ENCODE measurements at places on chromosomes 6 and 20.

DNA sequence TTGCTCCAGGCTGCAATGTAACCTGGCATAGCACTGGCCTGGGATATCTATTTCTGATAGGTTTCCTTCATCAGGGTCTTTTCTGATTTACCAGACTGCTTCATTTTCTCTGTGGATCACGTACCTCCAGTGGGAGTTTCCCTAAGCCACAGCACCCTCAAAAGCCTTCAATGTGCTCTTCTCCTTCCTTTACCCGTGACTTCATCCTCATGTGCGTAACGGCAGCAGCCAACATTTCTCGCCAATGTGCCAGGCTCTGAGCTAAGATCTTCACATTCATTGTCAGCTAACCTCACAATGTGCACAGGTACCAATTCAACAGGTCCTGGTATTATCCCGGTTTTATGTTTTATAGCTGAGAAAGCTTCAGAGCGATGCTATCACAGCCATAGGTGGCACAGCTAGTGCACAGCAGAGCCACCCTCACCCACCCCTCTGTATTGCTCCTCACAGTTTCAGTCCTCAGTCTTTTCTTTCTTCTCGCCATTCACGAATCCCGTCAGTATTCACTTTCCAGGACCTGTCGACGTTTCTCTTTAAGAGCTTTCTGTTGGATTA is 58.2 kb downstream of the TNFAIP3 start:
- DNase-seq: no peak

- DNase-seq: peak; percentile 70
Observed at GRCh38 chr6:40349123-40349900, 237.9 kb downstream of the LRFN2 start.

DNA sequence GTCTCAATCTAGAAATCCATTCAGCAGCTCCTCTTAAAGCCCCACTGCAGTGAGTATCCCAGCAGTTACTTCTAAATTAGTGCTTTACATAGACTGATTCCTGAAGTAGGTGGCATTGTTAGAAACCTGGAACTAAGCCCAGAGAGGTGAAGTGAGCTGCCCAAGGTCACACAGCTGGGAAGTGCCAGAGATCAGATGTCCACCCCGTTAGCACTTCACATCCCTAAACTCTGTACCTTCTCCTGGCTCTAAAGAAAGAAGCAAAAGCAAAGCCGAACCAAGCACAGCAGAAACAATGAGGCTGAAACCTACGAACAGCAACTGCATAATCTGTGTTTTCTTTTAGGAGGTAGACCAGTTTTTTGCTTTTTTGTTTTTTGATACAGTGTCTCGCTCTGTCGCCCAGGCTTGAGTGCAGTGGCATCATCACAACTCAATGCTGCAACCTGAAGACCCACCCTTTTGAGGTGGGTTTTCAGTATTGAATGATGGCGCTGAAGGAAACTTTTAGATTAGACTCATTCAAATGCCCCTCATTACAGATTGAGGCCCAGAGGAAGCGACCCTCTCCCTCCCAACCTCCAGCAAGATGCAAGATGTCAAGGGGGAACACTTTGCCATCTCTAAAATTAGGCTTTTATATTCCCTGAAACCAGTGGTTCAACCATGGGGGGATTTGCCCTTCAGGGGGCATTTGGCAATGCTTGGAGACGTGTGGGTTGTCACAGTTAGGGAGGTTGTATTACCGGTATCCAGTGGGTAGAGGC is 3.2 kb upstream of the ZMYND8 start:
- no peak for DNase-seq

DNA sequence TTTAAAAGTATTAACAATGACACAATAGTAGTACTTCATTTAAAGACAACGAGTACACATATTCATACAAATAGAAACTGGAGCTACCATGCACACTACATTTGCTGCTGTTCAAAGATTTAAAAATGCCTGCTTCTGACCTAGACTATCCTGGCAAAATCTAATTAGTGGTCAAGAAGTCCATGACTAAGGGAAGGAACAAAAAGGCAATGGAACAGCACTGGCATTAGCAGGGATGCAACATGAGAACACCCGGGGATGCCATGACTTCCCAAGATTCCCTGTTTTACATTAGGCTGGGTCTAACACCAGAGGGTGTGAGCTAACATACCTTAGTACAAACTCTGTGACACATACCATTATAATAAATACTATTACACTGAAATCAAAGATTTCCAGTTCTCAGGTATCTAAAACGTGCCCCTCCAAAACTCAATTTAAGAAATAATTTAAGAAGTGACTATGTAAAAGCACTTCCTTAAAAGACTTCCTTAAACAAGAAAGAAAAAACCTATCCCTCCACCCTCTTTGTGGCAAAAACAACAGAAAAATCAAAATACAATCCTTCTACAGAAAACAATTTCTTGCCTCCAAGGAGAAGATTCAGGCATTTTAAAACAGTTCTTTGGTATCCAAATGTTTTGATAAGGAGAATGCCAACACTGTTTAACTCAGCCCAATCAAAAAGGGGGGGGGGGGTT is 25.5 kb downstream of the CHD6 start:
- no peak for DNase-seq

GRCh38 chr6:51892750-51893149 is 194.7 kb downstream of the PKHD1 start:
- no peak for DNase-seq

DNA sequence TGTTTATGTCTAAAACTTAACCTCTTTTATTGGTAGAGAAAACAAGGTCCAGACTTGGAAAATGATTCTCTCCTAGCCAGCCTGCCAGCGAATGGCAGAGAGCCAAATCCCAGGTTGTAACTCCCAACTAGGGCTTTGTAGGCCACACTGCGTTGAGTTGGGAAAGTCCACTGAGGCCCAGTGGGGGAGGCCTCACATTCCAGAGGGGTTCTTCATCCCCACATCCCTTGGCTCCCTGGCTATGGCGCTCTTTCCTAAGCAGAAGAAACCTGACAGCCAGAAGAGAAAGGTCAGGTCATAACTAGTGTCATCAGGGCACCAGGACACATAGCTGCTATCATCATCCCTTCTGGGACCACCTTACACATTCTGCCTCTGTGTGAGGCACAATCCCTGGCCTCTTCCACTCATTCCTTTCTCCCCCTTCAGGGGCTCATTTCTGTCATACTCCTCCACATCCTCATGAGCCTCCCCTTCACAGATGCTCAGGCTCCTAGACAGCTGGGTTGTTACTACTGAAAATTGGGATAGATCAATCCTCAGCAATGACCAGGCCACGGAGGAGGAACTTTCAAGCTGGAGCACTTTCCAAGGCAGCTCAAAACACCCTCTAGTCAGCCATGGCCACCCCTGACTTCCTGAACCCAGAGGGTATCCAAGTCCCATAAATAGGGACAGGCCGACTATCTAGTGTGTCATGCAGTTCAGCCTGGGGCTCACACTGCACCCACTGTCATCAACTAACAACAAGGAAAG is 48.6 kb downstream of the TCP11 start:
- peak; percentile 86 for DNase-seq

GRCh38 chr6:108559884-108560462 is 744 bp upstream of the FOXO3 start:
- DNase-seq: peak; percentile 90

GRCh38 chr20:4320291-4320690 is 304.9 kb upstream of the RNF24 start:
- DNase-seq: no peak

DNA sequence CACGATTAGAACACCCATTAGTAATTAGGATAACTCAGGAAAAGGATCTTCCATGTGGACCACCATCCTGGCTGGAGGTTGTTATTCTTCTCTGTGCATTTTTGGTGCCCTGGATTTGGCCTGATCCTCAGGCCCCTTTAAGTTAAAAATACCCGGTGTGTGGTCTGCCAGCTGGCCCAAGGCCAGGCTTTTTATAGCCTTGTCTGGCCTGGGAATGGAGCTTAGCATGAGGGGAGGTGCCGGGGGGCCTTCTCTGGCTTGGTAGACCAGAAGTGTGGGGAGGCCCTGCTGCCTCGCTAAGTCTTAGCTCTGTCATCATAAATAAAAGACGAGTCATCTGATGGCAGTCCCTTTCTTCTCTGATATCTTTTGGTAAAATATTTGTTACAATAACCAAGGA is 71.4 kb downstream of the ARID1B start:
- peak; percentile 79 for DNase-seq

DNA sequence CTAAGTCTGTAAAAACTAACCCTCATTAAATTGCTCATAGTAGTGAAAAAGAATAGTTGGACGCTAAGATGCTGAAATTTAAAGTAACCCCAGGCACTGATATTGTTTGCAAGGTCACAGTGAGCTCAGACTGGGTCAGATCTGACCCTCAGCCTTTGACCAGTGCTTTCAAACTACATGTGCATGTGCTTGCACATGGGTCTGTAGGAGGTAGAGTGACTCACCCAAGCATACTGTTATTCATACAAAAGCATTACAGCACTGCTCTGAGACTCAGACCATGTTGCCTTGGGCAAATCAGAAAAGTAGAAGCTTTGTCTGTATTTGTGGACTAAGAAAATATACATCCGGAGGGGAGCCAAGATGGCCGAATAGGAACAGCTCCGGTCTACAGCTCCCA is 326.4 kb upstream of the MARCKS start:
- DNase-seq: peak; percentile 69

- DNase-seq: peak; percentile 21
Observed at GRCh38 chr6:170553534-170554012, 466 bp upstream of the PSMB1 start.

DNA sequence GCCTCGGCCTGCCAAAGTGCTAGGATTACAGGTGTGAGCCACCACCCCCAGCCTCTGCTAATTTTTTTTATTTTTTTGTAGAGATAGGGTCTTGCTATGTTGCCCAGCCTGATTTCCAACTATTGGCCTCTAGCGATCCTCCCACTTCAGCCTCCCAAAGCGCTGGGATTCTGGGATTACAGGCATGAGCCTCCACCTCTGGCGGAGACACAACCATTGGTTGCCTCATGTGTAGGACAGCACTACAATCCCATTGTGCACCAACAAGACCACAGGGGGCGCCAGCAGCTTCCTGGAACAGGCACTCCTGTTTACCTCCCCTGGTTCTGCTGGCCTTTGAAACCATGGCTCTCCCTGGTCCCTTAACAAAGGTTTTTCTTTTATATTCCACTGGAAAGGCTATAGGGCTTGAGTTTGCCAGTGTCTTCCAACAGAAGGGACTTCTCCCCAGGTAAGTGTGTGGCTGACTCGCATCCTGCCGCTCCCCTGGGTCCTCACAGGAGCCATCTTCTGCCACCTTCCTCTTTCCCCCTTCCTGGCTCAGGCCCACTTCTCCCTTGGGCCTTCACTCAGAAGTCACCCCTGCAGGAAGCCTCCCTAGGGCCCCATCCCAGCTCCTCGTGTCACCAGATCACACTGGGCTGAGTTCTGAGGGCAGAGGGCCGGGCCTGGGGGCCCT is 39.2 kb upstream of the TLDC2 start:
- peak; percentile 64 for DNase-seq
